ENCODE measurements at places on chromosomes 2 and 18. TPM values are rescaled to one million over a fixed set of nuclear protein-coding genes. Genes with fewer than 3 reads are reported as not detected.

Gene SATB2
- total RNA-seq, result 0.73 TPM

Gene DCDC2C
- total RNA-seq, result not detected

Gene PJVK
- total RNA-seq, result 2.5 TPM

Gene GAD1
- not detected for total RNA-seq

Gene MC2R
- total RNA-seq, result not detected

Gene GKN1
- not detected for total RNA-seq

Gene AQP12A
- not detected for total RNA-seq

Gene FIGN
- not detected for total RNA-seq

Gene AGPS
- total RNA-seq, result 27.4 TPM

Gene DYNAP
- total RNA-seq, result not detected

DNA sequence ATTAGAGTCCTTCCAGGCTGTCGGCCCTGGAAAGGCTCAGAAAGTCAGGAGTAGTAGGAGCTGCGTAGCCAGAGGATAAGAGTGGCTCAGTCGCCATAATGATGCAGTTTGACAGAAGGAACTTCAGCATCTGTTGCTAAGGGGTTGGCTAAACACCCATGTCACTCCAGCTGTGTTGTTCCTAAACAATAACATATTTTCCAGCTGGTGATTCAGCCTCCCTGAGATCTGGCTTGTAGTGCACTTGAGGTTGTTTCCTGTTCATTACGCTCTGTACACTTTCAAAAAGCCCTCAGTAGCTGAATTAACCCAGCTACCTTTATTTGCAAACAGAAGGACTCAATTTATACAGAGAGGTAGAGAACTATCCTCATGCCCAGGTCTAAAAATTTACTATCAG is 39.7 kb upstream of the EPAS1 start:
- no peaks in the 10 kb centered on the region for H3K27me3 ChIP-seq
- no peak overlapping the region for H3K4me3 ChIP-seq
- DNase-seq, result no peak
- H3K27ac ChIP-seq, result no peak overlapping the region
- H3K36me3 ChIP-seq, result no peaks in the 10 kb centered on the region

- H3K4me1 ChIP-seq, result peaks cover 20% of the 10 kb centered on the region
- no peak overlapping the region for H3K4me3 ChIP-seq
- H3K36me3 ChIP-seq, result no peaks in the 10 kb centered on the region
- no peak overlapping the region for H3K27ac ChIP-seq
- no peak for DNase-seq
Measured at GRCh38 chr2:28333606-28334526, 58.8 kb upstream of the FOSL2 start.

- no peaks in the 10 kb centered on the region for H3K4me1 ChIP-seq
- DNase-seq, result no peak
- no peak overlapping the region for H3K27ac ChIP-seq
- H3K4me3 ChIP-seq, result no peak overlapping the region
- no peaks in the 10 kb centered on the region for H3K27me3 ChIP-seq
Measured at GRCh38 chr18:75491361-75491760, 63.9 kb upstream of the SMIM21 start.

DNA sequence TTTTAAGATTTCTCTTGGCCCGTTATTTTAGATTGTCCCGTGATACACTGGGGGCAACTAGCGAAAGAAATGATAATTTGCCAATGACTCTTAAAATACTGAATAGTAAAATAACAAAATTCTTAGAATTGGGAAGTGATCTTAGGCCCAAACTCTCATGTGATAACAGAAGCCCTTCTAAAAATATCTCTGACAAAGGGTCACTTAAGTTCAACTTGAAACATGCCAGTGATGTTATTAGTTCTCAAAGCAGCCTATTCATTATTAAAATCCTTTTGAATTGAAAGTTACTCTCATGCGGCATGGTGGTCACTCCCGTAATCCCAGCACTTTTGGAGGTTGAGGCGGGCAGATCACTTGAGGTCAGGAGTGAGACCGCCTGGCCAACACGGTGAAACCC is 920.9 kb downstream of the NRXN1 start:
- DNase-seq, result no peak
- H3K27me3 ChIP-seq, result no peaks in the 10 kb centered on the region
- H3K4me3 ChIP-seq, result no peak overlapping the region
- H3K27ac ChIP-seq, result no peak overlapping the region
- H3K36me3 ChIP-seq, result no peaks in the 10 kb centered on the region

GRCh38 chr2:202042444-202042843 is 8.8 kb downstream of the FZD7 start:
- no peak for DNase-seq
- H3K27me3 ChIP-seq, result peaks cover 19% of the 10 kb centered on the region
- H3K36me3 ChIP-seq, result no peaks in the 10 kb centered on the region
- H3K4me1 ChIP-seq, result no peaks in the 10 kb centered on the region
- no peak overlapping the region for H3K27ac ChIP-seq
- no peak overlapping the region for H3K4me3 ChIP-seq

DNA sequence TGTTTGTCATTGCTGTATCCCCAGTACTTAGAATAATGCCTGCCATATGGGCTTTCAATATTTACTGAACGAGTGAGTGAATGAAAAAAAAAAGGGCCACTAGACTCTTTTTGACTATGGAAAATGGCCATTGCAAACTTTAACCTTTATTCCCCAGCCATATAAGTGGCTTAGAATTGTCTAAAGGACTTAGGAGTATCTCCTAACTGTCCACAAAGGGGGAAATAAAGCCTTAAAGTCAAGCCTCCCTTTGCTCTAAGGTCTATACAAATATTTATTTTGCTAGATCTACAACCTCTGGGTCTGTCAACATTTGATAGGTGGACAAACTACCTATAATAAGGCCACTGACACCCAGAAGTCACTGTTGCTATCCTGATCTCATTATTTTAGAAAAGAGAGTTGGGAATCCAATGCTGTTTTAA is 25.7 kb downstream of the UPP2 start:
- H3K4me1 ChIP-seq, result no peaks in the 10 kb centered on the region
- no peak overlapping the region for H3K27ac ChIP-seq
- H3K4me3 ChIP-seq, result no peak overlapping the region

DNA sequence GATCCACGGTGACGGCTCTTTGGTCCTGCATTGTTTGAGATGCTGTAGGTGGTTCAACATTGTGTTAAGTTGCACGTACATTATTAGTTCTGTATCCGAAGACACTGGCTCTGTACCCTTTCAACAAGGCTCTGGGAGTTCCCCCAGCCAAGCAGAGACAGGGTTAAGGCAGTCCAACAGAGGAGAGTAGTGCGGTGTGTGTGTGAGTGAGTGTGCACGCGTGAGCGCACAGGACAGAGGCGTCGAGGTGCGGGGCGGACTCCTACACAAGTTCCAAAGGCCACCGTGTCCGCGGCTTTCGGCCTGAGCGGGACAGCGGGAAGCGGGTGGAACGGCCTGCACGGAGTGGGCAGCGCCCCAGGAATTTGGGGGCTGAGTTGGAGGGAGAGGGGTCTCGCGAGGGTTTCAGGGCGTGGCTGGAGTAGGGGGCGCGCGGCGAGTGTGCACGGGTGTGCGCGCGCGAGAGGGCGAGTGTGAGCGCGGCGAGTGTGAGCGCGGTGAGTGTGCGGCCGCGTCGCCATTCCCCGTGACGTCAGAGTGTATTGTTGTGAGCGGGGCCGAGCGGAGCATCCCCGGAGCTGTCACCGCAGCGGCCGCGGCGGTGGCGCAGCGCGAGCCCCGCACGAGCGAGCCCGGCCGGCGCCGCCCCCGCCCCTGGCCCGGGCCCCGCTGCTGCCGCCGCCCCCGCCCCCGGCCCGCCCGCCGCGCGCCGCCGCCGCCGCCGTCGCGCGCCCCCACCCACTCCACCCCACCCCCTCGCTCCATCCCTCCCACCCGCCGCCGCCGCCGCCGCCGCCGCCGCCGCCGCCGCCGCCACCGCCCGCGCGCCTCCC is at the start of gene ASXL3:
ASXL3 (plus strand) TSS at position 535 of the 833 bp plus-strand sequence. CDS start 413 bp downstream, outside the sequence.
- H3K36me3 ChIP-seq, result no peaks in the 10 kb centered on the region
- H3K27ac ChIP-seq, result no peak within 1 kb of the TSS
- peaks cover 6% of the 10 kb centered on the region for H3K27me3 ChIP-seq
- peaks cover 3% of the 10 kb centered on the region for H3K4me1 ChIP-seq
- H3K4me3 ChIP-seq, result no peak within 1 kb of the TSS

DNA sequence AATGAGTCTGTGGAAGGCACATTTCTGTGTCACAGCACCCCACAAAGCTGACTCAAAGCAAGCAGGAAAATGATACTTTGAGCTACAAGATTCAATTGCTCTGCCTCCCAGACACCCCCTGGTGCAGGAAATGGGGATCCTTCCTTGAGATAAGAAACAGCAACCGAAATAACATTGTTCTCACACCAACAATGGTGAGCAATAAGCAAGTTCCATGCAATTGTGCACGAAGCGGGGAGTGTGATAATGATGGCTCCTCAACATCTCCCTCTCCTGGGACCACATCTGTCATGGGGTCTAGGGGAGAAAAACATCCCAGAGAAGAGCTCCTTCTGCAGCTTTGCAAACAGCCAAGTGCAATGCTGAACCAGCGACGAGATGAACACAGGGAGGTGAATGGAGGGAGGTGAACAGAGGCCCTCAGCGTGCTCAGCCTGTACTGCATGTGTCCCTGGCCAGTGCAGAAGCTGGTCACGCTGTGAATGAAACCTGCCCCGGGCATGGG is 67.7 kb downstream of the PDCL3 start:
- H3K27me3 ChIP-seq, result no peaks in the 10 kb centered on the region
- H3K27ac ChIP-seq, result no peak overlapping the region
- no peak overlapping the region for H3K4me3 ChIP-seq
- H3K36me3 ChIP-seq, result no peaks in the 10 kb centered on the region

DNA sequence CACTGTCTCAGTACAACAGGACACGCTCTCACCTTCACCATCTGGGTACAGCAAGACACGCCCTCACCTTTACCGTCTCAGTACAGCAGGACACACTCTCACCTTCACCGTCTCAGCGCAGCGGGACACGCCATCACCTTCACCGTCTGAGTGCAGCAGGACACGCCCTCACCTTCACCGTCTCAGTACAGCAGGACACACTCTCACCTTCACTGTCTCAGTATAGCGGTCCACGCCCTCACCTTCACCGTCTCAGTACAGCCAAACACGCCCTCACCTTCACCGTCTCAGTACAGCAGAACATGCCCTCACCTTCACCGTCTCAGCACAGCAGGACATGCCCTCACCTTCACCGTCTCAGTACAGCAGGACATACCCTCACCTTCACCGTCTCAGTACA is 109.9 kb upstream of the CTDP1 start:
- DNase-seq, result no peak
- no peaks in the 10 kb centered on the region for H3K27me3 ChIP-seq
- H3K36me3 ChIP-seq, result no peaks in the 10 kb centered on the region
- no peak overlapping the region for H3K27ac ChIP-seq
- peaks cover 1% of the 10 kb centered on the region for H3K4me1 ChIP-seq
- no peak overlapping the region for H3K4me3 ChIP-seq

DNA sequence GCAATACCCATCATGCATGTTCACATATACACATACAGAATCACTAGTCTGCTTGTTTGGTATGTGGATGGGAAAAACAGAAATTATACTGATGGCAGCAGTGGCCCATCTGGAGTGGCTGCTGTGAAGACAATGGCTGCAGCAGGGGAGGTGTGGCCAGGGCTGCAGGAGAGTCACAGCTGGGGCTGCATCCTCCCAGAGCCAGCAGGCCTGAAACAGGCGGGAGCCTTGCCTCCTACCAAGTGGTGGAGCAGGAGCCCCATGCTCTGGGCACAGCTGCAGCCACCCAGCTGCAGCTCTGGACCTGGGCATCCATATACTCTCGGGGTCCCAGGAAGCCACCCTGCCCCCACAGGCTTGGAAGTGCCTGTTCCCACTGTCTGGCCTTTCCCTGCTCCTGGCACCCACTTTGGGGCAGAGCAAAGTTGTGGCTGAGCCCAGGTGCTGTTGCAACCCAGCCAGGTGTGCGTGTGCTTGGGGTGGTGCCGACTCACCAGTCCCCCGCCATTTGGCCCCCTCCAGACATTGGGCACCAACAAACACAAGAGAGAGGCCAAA is 136.6 kb downstream of the SPAG16 start:
- no peak overlapping the region for H3K4me3 ChIP-seq
- H3K27me3 ChIP-seq, result no peaks in the 10 kb centered on the region
- H3K4me1 ChIP-seq, result no peaks in the 10 kb centered on the region
- no peak overlapping the region for H3K27ac ChIP-seq
- DNase-seq, result no peak
- no peaks in the 10 kb centered on the region for H3K36me3 ChIP-seq

DNA sequence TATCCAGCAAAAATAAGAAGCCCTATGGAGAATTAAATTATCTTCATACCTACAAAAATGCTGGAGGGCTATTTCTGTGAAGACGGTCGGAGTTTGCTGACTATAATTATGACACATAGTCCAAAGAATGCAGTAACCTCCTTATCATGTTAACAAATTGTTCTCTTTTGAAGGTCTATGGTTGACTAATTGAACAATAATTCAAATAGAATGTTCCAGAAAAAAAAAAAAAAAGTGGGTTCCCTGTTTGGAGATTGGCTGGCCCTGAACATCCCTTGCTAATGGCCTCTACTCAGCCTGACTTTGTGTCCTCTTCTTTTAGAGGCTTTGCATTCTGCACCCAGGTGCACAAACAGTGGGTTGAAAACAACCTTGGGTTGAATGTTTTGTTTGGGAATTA is 82.8 kb upstream of the CCBE1 start:
- H3K4me3 ChIP-seq, result no peak overlapping the region
- DNase-seq, result no peak
- H3K27ac ChIP-seq, result no peak overlapping the region
- H3K27me3 ChIP-seq, result no peaks in the 10 kb centered on the region
- H3K36me3 ChIP-seq, result no peaks in the 10 kb centered on the region

- no peaks in the 10 kb centered on the region for H3K27me3 ChIP-seq
- no peaks in the 10 kb centered on the region for H3K4me1 ChIP-seq
- no peak for DNase-seq
- H3K36me3 ChIP-seq, result peaks cover 4% of the 10 kb centered on the region
Measured at GRCh38 chr2:189700681-189701080, 26.2 kb downstream of the ANKAR start.

- H3K27ac ChIP-seq, result peak overlapping the region; percentile 23
- H3K4me3 ChIP-seq, result no peak overlapping the region
- H3K4me1 ChIP-seq, result peaks cover 11% of the 10 kb centered on the region
- H3K27me3 ChIP-seq, result no peaks in the 10 kb centered on the region
- no peaks in the 10 kb centered on the region for H3K36me3 ChIP-seq
Measured at GRCh38 chr18:54267701-54268100, 1.6 kb upstream of the POLI start.

DNA sequence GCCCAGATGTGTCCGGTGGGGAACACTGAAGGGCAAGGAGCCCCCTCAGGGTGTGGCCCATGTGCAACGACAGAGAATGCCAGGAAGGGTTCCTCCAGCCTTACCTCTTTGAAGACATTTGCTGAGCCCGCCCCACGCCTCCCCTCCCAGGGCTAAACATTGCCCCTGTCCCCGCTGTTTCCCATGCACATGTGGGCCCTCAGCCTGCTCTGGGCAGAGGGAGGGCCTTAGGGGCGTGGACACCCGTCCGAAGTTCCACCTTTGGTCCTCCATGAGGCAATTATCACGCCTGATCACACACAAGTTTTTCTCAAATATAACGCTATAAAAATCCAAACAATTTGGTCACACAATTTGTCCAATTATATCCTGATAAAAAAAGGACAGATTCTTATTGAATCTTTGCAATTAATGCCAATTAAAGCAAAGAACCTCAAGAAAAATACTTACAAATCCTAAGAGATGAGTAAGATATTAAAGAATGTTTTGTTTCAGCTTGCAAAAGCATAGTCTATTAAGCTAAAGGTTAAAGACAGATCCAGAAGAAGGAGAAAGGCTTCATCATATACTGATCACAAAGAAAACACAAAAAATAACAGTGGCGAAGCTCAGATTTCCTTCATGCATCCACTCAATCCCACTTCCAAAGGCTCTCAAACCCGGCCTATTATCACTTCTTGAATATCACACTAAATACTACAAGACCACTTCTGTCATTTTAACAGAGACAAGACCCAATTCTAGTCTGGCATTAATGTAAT is 55.2 kb upstream of the LDLRAD4 start:
- no peaks in the 10 kb centered on the region for H3K27me3 ChIP-seq
- no peaks in the 10 kb centered on the region for H3K36me3 ChIP-seq
- DNase-seq, result no peak

Data from natural killer cell (primary cell).